NCI-H345 (cell line): ENCODE measurements at places on chromosomes 16 and 17.

GRCh38 chr16:22214889-22215288, 8.8 kb downstream of the EEF2K start:
- no peak for DNase-seq

DNA sequence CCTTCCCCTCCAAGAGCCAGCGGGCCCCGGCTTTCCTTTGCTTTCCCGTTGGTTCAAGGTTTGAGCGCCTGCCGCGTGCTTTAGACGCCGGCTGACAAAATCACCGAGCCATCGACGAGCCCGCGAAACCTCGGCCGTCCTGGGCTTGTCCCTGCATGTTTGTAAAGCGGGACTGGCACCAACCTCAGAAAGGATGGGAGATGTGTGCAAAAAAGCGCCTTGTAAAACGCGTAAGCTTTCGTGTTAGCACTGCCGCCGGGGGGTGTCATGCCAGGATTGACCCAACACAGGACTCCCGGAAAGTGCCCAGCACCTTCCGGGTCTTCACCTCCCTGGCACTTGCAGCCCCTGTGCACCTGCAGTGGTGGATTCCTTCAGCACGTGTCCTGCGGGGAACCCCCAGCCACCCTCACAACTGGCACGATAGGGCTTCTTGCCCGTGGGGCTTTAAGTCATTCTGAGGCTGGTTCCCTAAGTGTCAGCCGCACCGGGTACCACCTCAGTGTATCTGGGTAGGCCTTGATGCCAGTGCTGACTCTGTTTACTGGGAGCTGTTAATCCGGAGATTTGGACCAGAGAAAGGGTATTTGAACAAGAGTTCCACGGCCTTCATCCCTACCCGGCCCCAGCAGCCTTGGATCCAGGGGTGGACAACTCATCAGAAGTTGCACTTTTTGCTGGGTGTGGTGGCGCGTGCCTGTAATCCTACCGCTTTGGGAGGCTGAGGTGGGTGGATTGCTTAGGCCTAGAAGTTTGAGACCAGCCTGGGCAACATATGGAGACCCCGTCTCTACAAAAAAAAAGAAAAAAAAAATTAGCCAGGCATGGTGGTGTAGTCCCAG, 817 bp downstream of the NDUFAF8 start:
- DNase-seq = no peak

- DNase-seq = peak; percentile 53
Measured at GRCh38 chr16:83253521-83253920, 554.3 kb upstream of the HSBP1 start.

GRCh38 chr17:15048381-15048780, 216.7 kb downstream of the PMP22 start:
- DNase-seq = no peak
